ENCODE measurements at places on chromosomes 12 and 14.

- DNase-seq = no peak
These were observed 119.4 kb downstream of the KTN1 start for GRCh38 chr14:55699131-55700057.

GRCh38 chr14:35333264-35333730 is 41.1 kb downstream of the PSMA6 start:
- no peak for DNase-seq

- no peak for DNase-seq
These were observed 27.9 kb upstream of the CTDSP2 start for GRCh38 chr12:57874166-57875108.

GRCh38 chr14:103312006-103312635 is 21.9 kb upstream of the EIF5 start:
- no peak for DNase-seq

- no peak for DNase-seq
These were observed 75.5 kb downstream of the AVPR1A start for GRCh38 chr12:63075376-63076060.

GRCh38 chr14:73295198-73295796 is 58.0 kb downstream of the PAPLN start:
- DNase-seq = no peak

DNA sequence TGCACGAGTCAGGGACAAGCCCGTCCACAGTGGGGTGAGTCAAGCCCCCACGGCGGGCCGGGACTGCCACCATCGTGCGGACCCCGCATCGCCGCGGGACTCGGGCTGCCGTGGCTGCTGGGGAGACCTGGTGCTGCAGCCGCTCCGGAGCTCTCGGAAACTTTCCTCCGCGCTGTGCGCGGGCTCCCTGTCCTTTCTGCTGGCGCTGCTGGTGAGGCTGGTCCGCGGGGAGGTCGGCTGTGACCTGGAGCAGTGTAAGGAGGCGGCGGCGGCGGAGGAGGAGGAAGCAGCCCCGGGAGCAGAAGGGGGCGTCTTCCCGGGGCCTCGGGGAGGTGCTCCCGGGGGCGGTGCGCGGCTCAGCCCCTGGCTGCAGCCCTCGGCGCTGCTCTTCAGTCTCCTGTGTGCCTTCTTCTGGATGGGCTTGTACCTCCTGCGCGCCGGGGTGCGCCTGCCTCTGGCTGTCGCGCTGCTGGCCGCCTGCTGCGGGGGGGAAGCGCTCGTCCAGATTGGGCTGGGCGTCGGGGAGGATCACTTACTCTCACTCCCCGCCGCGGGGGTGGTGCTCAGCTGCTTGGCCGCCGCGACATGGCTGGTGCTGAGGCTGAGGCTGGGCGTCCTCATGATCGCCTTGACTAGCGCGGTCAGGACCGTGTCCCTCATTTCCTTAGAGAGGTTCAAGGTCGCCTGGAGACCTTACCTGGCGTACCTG is 1.1 kb downstream of the PDE3A start:
- DNase-seq = no peak

DNA sequence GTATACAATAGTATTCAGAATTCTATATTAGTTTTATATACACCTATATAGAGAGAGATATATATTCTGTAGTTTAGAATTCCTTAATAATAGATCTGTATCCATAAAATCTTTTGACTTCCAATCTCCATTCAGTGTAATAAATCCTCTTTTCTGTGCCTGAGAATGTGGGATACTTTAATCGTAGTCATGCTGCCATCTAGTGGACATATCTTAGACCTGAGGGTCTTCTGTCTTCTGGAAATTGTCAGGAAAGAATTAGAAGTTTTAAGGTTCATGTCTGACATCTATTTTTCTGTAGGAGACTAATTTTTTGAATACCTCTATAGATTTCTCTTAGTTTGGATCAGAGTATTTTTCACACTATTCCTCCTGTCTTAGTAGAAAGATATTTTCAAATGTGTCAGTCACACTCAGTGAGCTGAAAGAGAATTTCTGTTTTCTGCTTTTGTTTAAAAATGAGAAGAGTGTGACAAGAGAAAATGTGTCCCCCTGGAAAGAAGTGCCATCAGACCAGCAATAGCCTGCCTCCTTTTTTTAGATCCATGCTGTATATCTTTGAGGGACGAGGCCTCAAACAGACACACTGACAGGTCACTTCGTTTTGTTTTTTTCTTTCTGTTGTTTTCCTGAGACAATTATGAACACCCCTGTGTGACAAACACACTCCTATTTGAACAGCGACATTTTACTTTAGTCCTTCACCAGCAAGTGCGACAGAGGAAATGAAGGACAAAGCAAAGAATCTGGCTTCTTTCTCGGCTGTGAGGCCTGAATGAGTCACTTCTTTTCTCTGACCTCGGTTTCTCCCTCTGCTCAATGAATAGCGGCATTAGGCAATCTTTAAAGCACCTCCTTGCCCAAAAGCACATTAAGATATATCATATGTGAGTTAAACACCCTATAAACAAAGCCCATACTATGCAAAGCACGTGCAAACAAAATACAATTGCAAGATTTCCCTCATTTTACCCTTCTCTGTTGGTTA is 96.3 kb downstream of the GALC start:
- DNase-seq = no peak

GRCh38 chr12:66403746-66404145 is 101.5 kb downstream of the HELB start:
- DNase-seq = no peak

- DNase-seq = no peak
These were observed 90.2 kb downstream of the NTN4 start for GRCh38 chr12:95700316-95700785.

DNA sequence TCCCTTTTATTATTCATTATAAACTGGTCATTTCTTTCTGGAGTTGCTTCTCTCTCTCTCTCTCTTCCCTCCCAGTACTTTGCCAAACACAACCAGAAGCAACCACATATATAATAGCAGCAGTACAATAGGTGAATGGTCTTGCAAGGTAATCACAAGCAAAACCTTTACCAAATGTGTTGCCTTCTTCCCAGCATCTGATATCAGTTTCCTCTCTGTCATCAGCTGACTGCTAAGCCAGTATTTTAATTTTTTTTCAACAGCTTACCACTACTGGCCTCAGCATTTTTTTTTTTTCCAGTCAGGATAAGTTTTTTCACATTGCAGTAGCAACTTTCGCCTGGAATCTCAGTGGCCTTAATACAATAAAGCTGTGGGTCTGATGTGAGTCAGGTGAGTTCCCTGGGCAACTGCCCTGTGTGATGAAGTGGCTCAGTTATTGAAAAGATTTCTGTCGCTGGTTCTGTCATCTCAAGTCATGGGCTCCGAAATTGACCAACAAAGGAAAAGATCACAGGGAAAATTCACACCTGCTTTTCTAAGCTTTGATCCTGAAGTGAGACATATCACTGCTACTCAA is 282.5 kb upstream of the AMIGO2 start:
- DNase-seq = no peak

GRCh38 chr14:85471744-85472143 is 58.2 kb upstream of the FLRT2 start:
- no peak for DNase-seq

GRCh38 chr12:84079626-84080025 is 833.0 kb downstream of the SLC6A15 start:
- no peak for DNase-seq

DNA sequence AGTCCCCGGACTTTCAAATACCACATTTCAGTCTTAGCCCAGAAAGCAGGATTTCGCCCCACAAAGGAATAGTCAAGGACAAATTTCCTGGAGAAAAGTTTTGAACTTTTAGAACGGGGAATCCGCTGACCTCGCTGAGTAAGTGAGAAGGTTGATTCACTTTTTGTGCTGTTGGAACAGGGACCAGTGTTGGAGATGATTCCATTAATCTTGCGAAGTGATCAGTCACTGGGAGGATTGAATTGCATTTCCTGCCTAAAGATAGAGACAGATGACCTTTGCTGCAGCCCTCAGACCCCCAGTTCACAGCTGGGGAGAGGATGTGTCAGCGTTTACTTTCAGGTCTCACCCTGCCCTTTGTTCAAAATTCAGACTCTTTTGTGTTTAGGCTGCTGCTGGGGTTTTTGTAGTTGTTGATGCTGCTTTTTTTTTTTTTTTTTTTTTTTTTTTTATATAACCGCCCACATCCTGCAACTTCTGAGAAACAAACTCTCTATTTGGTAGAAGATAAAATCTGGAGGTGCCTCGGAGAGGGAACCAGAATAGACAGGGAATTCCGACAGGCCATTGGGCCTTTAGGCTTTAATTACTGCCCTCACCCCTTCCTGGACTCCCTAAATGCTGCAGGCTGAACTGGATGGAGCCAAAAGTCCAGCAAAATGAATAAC is 9.8 kb upstream of the KDM2B start:
- peak; percentile 59 for DNase-seq

DNA sequence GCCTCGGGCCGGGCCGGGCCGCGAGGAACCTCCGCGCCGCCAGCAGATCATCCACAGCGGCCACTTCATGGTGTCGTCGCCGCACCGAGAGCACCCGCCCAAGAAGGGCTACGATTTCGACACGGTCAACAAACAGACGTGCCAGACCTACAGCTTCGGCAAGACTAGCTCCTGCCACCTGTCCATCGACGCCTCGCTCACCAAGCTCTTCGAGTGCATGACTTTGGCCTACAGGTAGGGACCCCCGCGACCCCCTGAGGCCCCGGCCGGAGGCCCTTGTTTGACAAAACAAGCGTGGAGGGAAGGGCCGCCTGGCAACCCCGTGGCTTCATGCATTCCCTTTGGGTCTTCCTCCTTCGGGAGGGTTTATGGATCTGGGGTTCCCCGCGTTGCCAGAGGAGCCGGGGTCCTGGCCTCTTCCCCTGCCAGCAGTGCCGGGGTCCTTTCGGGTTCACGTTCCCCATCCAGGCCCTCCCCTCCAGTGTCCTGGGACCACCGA is 526 bp downstream of the MLXIP start:
- no peak for DNase-seq

DNA sequence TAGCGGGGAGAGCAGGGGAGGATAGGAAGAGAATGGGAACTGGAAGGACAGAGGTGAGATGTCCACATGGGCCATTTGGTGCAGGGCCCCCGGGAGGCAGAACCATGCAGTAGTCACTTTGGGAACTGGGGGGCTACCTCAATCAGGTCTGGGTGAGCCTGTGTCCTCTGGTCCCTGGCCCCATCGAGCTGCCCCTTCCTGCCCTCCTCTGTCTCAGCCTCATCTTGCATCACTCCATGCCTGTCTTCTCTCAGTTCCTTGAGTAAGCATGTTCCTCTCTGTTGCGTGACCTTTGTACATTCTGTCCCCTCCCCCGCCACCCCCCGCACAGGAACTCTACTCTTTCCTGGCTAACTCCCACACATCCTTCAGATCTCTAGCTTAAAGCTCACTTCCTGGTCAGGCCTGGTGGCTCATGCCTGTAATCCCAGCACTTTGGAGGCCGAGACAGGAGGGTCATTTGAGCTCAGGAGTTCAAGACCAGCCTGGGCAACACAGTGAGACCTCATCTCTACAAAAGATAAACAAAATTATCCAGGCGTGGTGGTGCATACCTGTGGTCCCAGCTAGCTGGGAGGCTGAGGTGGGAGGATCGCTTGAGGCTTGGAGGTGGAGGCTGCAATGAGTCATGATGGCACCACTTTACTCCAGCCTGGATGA is 23.2 kb downstream of the FOS start:
- no peak for DNase-seq

DNA sequence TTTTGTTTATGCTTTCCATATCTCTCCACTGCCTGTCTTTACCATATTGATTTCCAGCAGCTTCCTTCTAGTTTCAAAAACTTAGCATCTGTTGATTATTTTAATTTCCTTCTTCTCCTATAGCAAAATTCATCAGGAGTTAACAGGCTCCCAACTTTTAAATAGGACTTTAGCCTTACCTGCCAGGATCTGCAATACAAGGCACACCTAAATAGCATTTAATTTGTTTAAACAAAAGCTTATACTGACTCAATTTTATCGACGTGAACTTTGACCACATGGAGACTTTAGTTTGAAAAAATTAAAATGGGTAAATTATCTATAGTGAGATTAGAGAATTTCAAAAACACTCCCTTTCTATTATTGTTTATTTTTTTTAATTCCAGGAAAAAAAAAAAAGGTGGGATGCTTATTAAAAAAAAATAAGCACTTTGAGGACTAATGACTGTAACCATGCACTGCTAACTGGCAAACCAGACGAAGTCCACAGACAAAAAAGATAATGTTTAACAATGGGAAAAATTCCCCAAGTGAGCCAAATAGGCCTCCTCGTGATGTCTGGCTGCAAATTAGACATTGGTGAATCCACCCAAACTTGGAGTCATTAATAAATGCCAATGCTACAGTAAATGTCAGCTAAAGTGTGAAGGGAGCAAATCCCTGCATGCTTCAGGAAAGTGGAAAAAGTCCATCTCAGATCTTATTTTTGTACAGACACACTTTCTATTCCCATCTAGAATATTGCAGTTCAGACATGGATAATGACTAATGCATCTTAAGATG is 40.7 kb downstream of the RMST start:
- DNase-seq = no peak

GRCh38 chr14:96383445-96383844 is 8.5 kb upstream of the AK7 start:
- no peak for DNase-seq

Data from activated T-cell treated with anti-CD3 and anti-CD28 coated beads for 24 hours (primary cell).